Activated CD8-positive, alpha-beta T cell treated with anti-CD3 and anti-CD28 coated beads, Interleukin-2, amount 10 ng/mL, durations not matched to agents 7 days and 5 days (primary cell): ENCODE measurements at places on chromosomes 5 and 9.

GRCh38 chr5:115246361-115246991 lies 16.2 kb downstream of the PGGT1B start:
- DNase-seq, result no peak

GRCh38 chr9:137021979-137022661 lies 5.9 kb downstream of the ABCA2 start:
- peak; percentile 83 for DNase-seq

DNA sequence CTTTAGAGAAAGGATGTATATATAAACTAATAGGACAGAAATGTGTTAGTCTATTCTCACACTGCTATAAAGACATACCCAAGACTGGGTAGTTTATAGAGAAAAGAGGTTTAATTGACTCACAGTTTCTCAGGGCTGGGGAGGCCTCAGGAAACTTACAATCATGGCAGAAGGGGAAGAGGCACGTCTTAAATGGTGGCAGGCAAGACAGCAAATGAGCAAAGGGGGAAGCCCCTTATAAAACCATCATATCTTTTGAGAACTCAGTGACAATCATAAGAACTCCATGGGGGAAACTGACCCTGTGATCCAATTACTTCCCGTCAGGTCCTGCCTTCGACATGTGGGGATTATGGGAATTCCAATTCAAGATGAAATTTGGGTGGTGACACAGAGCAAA lies 8.8 kb upstream of the RICTOR start:
- DNase-seq, result no peak

GRCh38 chr5:72265032-72265877 lies 54.8 kb downstream of the MRPS27 start:
- no peak for DNase-seq

DNA sequence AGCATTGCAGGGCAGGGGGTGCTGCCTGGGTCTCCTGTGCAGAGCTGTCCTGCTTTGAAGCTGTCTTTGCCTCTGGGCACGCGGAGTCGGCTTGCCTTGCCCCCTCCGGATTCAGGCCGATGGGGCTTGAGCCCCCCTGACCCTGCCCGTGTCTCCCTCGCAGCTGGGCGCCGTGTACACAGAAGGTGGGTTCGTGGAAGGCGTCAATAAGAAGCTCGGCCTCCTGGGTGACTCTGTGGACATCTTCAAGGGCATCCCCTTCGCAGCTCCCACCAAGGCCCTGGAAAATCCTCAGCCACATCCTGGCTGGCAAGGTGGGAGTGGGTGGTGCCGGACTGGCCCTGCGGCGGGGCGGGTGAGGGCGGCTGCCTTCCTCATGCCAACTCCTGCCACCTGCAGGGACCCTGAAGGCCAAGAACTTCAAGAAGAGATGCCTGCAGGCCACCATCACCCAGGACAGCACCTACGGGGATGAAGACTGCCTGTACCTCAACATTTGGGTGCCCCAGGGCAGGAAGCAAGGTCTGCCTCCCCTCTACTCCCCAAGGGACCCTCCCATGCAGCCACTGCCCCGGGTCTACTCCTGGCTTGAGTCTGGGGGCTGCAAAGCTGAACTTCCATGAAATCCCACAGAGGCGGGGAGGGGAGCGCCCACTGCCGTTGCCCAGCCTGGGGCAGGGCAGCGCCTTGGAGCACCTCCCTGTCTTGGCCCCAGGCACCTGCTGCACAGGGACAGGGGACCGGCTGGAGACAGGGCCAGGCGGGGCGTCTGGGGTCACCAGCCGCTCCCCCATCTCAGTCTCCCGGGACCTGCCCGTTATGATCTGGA lies 2.7 kb downstream of the CEL start:
- no peak for DNase-seq
